ENCODE measurements at places on chromosomes 13 and 19. TPM values are rescaled to one million over a fixed set of nuclear protein-coding genes. Genes with fewer than 3 reads are reported as not detected.

ZNF506 gene
- 17.0 TPM for polyA plus RNA-seq

FREM2 gene
- polyA plus RNA-seq: 5.5 TPM

IGFL3 gene
- not detected for polyA plus RNA-seq

CFD gene
- polyA plus RNA-seq: 4.1 TPM

FBXO27 gene
- polyA plus RNA-seq: 4.1 TPM

DACH1 gene
- polyA plus RNA-seq: 13.9 TPM

RXFP2 gene
- polyA plus RNA-seq: not detected

B3GNT8 gene
- 3.1 TPM for polyA plus RNA-seq

ZNF649 gene
- polyA plus RNA-seq: 10.4 TPM

CAPN12 gene
- 3.4 TPM for polyA plus RNA-seq

POLRMT gene
- 36.0 TPM for polyA plus RNA-seq

PINLYP gene
- 2.9 TPM for polyA plus RNA-seq

S1PR4 gene
- polyA plus RNA-seq: 0.34 TPM

ZNF729 gene
- polyA plus RNA-seq: not detected

GRCh38 chr13:110882972-110883371 lies 31.9 kb downstream of the ANKRD10 start:
- DNase-seq: no peak

- no peak for DNase-seq
Measured at GRCh38 chr19:1157931-1158884, 15.9 kb downstream of the SBNO2 start.

DNA sequence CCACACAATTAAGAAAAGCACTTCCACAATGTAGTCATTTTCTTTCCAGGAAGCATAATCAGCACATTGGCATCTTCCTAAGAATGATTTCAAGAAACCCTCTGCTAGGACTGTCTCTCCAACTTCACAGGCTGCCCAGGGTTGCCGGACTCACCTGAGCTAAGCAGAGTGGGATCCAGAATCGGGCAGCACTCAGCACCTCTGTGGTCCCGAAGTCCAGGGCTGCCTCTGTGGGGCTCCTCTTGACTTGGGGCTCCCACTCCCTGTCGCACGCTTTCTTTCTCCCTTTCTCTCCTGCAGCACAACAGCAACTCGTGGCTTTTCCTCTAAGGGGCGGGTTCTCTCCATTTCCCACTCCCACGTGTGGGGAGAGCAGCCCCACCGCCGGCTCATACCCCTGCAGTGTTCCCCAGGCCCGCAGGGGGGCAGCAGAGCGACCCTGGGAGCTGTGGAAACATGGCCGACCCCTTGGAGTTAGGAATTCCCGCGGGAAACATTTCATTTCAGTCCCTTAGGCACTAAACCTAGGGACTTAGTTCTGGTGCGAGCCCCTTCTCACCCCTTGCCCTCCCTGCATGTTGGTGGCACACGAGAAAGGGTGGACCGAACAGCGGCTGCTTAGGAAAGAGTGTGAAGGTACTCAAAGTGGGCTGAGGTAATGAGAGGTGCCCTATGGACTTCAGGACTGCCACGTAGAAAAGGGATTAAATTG lies at the start of gene TMEM272:
Gene TMEM272 (minus strand): TSS at position 316 of the 712 bp plus-strand sequence. CDS start 6,647 bp downstream, outside the sequence.
- DNase-seq: no peak

DNA sequence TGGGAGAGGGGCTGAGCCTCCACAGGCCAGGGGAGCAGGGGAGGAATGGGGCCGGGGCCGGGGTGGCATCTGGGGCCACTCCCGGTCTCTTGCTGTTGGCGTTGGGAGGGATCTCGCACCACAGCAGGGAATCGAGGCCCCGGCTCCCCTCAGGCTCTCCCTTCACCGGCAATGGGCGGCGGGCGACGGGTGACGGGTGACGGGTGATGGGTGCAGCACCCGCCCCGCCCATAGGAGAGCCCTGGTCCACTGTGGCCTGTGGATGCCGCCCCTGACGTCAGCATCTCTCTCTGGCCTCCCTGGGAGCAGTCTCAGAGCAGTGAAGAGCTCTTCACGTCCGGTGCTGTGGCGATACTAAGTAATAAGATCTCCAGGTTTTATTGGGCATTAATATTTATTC lies 133.6 kb downstream of the KDM4B start:
- DNase-seq: no peak

DNA sequence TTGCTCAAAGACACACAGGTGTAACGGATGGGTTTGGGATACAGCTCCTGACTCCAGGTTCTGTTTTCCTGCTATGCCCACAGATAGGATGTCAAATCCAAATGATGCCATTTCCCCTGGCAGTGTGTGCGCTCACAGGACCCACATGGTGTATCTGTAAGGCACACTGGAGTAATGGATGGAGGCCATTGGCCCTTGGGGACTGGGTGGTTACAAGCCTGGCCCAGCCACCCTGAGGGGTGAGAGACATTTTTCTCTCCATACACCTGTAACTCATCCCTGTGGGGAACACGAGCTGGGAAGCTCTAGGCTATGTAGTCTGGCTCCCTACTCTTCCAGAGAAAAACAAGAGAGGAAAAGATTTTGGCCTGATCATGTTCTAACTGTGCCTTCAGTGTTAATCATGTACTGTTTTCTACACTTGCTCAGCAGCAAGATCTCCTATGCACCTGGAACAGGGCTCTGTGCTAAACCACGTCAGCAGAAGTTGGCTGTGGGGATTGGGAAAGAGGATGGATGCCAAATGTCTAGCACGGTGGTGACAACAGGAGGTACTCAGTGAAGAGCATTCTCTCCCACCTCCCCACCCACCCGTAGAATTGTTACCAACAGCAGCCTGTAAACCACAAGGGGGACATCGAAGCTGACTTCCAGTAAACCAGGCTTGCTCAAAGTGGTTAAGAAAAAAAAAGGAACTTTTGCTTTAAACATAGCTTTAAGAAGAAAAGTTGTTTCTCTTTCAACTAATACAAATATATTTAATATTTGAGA lies 237.0 kb downstream of the LACC1 start:
- no peak for DNase-seq

GRCh38 chr13:51349016-51349415 lies 9.5 kb downstream of the SERPINE3 start:
- no peak for DNase-seq

DNA sequence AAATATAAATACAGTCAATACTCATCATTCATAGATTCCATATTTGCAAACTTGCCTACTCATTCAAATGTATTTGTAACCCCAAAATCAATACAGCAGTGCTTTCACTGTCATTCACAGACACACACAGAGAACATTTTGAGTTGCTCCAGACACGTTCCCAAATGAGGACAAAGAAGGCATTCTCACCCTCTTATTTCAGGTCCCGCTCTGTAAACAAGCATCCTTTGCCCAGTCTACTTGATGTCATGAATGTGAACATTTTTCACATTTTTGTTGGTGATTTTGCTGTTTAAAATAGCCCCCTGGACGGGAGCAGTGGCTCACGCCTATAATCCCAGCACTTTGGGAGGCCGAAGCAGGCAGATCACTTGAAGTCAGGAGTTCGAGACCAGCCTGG lies 15.5 kb downstream of the C19orf47 start:
- DNase-seq: no peak

GRCh38 chr13:90696254-90696653 lies 651.2 kb upstream of the MIR17HG start:
- DNase-seq: no peak

- no peak for DNase-seq
Measured at GRCh38 chr19:17846146-17846545, 1.6 kb downstream of the JAK3 start.

DNA sequence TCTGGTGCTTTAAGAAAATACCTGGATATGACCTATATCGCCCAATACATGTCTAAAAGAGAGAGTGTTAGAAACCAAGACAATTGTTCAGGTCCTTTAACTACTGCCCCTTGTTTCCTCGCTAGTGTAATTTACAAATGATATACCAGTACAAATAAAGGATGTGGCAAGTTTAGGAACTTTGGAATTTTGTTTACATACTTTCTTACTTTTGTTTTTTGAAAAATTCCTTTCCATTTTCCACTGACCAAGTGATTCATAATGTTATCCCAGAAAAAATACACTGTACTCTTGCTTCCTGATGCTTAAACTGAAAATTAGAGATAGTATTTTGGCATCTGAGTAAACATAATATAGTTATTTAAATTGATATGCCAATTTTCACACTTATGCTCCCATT lies 96.8 kb upstream of the CSNK1A1L start:
- no peak for DNase-seq

DNA sequence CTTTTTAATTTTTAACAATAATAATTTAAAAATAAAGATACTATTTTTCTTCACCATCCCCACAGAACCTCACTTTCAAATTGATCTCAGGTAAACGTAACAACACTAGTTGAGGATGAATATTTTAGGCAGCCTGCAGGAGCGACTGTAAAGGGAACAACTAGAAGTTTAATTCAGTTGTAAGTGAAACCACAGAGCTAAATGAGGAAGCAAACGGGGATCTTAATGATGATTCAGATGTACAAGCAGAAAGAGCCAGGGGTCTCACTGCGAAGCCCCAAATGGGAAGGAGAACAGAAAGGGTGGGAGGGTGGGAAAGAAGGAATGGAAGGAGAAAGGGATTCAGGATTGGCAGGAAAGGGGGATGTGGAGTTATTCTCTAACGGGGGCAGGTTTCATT lies 54.6 kb upstream of the RAP2A start:
- no peak for DNase-seq

- DNase-seq: no peak
Measured at GRCh38 chr13:20442375-20442774, 83.3 kb downstream of the CRYL1 start.

- no peak for DNase-seq
Measured at GRCh38 chr19:28831462-28831861, 381.5 kb downstream of the UQCRFS1 start.

GRCh38 chr13:49584771-49585182 lies 581 bp downstream of the RCBTB1 start:
- DNase-seq: peak; percentile 5

GRCh38 chr13:43516401-43516833 lies 270.4 kb downstream of the ENOX1 start:
- peak; percentile 65 for DNase-seq

DNA sequence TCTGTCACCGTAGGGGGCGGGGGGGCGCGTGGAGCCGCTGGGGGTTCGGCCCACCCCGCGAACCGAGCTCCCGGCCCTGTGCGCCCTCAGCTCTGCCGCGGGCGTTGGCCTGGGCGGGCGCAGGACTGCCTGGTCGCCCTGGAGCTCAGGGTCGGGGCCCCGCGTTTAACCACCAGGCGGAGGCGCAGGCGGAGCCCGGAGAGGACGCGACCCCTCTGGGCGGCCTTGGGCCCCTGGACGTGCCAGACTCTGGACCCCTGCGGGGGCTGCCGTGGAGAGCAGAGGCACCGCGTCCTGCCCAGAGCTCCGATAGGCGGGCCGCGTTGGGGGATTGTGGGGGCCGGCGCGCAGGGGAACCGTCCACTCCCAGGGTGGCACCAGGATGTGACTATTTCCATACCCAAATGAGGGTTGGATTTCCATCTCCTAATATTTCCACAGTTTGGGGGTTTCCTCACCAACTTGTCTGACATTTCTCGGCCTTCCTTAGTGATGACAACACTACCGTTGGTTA lies 13.0 kb upstream of the USP29 start:
- no peak for DNase-seq

DNA sequence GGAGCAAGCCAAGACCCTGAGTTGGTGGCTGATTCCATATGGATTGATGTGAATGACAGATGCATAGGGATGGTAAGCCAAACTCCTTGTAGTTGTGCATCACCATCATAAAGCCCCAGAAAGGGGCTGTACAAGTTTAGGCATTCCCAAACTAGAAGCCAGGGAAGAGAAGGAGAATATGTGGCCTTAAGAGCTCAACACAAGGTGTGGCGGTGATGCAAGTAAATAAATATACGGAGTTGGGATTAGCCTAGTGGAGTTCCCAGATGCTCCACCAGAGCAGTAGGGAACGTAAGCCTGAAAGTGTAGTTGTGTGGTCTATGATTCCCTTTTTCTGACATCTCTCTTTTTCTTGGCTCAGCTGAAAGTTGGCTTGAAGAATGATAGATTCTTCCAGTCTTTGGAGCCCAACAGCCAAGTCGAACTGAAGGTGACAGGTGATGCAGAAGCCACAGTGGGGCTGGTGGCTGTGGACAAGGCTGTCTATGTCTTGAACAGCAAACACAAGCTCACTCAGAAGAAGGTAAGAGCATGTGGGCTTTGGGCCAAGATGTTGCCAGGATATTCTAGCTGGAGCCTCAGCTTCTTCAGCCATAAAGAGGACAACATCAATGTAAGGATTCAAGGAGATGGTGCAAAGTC lies 30.1 kb downstream of the RDH8 start:
- no peak for DNase-seq

DNA sequence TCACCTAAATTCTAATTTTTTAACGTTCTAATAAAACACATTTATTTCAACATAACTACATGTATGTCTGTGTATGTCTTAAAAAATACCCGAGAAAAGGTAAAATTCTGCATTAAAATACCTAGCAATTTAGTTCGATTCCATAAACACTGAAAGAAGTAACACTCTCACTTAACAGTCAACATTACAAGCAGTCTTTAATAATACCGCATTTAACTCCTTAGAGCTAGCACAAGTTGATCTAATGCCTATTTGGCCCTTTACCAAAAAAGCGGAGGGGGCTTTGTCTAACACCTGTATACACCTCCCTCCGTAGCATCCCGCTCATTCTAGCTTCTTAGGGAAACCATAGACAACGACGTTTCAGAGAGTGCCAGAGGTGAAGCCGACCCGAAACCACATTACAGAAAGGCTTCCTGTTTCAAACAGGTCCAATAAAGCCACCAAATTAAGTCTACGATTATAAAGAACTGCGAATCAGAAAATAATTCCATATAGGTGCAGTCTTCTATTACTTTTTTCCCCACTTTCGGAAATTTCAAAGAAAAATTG lies 1.2 kb downstream of the SPART start:
- DNase-seq: no peak

DNA sequence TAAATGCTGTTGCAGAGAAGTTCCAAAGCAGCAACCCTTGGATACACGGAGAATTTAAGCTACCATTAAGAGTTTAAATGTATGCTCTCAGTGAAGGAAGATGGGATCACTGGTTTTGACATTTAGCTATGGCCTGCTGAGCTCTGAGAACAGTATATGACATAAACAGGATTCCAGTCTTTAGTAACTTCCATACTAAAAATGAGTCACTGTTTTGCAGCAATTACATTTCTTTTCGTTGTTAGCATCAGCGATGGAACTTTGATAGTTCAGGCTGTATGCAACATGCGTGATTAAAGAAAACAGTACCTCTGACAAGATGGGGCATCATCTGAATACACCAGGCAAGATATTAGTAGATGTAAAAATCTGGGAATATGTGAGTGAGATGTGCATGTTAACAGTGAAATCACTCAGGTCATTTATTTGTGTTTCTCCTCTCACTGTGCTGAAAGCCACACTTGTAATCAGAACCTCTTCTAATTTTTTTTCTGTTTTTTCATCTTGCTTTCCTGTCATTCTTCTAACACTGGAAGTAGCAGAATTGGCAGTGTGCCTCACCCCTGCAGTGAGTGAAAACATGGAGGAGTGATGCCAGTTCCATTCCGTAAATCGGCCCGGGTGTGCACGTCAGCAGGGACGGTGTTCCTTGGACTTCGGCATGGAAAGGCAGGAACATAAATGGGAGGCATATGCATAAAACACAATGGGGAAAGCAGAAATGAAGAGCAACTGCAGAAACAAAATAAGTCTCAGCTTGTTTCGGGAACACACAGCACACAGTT lies 361.5 kb downstream of the OXGR1 start:
- no peak for DNase-seq

GRCh38 chr13:34164582-34164981 lies 346.6 kb downstream of the RFC3 start:
- DNase-seq: no peak

- DNase-seq: no peak
Measured at GRCh38 chr13:110409581-110409992, 102.5 kb downstream of the COL4A2 start.

- DNase-seq: no peak
Measured at GRCh38 chr19:10719466-10719961, 1.6 kb downstream of the DNM2 start.

GRCh38 chr19:43465468-43466120 lies at the start of gene LYPD3:
TSS of gene LYPD3 (minus strand) at chr19:43465608. CDS start at chr19:43465571, 37 bp downstream.
- no peak for DNase-seq
